ENCODE measurements at places on chromosomes 5 and 9.

- DNase-seq, result no peak
Measured at GRCh38 chr9:134103391-134103998, 32.4 kb upstream of the WDR5 start.

DNA sequence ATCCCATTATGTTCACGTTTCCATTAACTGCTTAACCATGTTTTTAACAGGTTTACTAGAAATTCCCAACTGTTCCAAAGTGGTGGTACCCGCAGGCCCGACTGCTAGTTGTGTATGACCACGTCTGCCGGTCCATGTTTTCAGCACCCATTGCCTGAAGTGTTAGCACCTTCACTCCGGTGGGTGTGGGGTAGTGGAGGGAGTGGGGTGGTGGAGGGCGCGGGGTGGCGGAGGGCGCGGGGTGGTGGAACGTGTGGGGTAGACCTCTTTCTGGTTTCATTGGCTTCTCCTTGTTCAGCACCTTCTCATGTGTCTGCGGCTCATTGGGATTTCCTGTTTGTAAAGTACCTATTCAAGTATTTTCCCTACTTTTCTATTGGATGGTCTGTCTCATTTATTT lies 37.7 kb downstream of the TPPP start:
- DNase-seq, result no peak

DNA sequence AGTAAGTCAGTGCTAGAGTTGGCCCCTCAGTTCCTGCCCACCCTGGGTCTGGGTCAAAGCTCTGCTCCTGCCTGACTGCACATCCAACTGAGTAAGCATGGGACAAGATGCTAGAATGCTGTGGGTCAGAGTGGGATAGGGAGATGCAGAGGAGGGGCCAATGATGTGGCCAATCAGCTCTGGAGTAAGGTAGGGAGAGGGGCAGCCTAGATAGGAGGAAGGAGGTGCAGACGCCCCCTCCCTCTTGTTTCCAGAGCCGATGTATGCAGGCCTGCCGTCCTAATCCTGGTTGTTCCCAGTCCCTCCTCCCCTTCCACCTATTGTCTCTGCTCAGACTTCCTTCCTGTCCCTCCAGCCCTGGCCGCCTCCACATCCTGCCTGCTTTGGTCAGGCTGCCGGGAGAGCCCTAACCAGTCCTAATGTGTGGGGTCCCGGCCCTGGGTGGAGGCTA lies 1.3 kb downstream of the ARAP3 start:
- DNase-seq, result no peak

- DNase-seq, result no peak
Measured at GRCh38 chr9:120941046-120941770, 14.6 kb upstream of the TRAF1 start.

- no peak for DNase-seq
Measured at GRCh38 chr5:115243412-115243811, 19.3 kb downstream of the PGGT1B start.

- no peak for DNase-seq
Measured at GRCh38 chr5:59061377-59061776, 478.5 kb downstream of the RAB3C start.

DNA sequence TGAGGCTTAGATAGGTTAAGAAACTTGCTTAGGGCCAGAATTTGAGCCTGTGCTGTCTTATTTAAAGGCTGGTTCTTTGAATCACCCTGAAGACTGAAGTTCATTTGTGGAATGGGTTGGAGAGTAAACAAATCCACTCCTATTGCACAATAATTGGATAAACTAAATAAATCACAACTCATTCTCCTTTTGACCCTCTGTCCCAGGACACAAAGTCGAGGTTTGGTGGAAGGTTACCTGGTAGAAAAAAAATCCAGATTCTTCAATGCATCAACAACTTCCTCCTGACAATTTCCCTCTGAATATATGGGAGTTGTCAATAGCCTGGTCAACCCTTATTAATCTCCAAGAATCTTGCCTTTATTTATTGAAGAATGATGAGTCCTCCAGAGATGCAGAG lies 28.9 kb downstream of the TBC1D2 start:
- no peak for DNase-seq

- DNase-seq, result no peak
Measured at GRCh38 chr9:106298997-106299396, 564.0 kb upstream of the ZNF462 start.

GRCh38 chr9:87076825-87077224 lies 129.5 kb upstream of the GAS1 start:
- DNase-seq, result no peak

DNA sequence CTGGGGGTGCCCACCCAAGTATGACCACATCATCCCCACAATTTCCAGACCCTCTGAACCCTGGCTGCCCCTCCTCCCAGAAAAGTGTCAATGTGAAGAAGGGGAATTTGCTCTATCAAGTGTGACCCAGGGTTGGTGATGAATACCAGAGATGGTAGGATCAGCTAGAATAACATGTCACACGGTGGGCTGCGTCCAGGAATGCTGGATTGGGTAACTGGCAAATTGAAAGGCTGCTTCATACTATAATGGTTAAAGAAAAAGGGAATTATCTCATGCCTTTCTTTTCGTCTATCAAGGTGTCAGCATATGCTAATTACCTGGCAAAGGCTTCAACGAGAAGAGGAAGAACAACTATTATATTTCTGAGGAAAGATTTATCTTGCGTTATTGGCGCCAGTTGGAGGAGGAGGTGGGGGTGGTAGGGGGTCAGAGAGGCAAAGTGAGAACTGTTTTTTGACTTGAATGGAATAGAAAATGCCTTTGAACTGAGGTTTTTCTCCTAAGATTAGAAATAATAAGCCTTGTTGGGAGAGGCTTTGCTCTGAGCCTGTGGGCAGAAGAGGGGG lies 27.8 kb upstream of the ARAP3 start:
- no peak for DNase-seq

GRCh38 chr5:147310059-147310704 lies 75.4 kb downstream of the STK32A start:
- DNase-seq, result no peak

Measured in stimulated activated CD8-positive, alpha-beta memory T cell treated with anti-CD3 and anti-CD28 coated beads, Interleukin-2, amount 100 ng/mL, for 1 hour (primary cell).